ENCODE measurements at places on chromosomes 2 and 18. TPM values are rescaled to one million over a fixed set of nuclear protein-coding genes. Genes with fewer than 3 reads are reported as not detected.

GRCh38 chr18:67072791-67073190 lies 443.7 kb downstream of the DSEL start:
- no peak for DNase-seq

GULP1 gene
- 118 TPM for total RNA-seq

DNA sequence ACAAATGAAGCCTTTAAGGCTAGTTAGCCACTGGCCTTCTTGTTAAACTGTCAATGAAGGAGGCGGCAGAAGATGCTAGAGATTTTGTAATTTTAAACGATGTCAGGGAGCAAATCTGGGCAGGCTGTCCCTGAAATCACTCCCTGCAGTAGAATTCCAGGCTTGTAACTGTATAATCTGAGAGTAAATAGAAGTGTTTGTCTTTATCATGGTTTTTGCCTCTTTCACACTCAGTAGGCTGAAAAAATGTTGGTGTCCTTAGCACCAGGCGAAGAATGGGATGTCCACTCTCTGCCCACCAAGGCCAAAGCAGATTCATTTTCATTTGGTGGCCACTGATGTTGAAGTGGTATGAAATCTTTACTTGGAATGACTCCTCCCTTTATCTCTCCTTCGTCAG lies 136.9 kb upstream of the THSD7B start:
- no peak for DNase-seq

TPGS2 gene
- total RNA-seq = 91.5 TPM

PTPN18 gene
- 17.7 TPM for total RNA-seq

GRCh38 chr2:218878926-218879761 lies 1.5 kb upstream of the WNT10A start:
- no peak for DNase-seq

CD207 gene
- total RNA-seq = not detected

FSHR gene
- not detected for total RNA-seq
